ENCODE measurements at places on chromosomes 4 and X. TPM values are rescaled to one million over a fixed set of nuclear protein-coding genes. Genes with fewer than 3 reads are reported as not detected.

GRCh38 chr4:3317011-3317655 lies 24.3 kb downstream of the RGS12 start:
- DNase-seq = no peak

DNA sequence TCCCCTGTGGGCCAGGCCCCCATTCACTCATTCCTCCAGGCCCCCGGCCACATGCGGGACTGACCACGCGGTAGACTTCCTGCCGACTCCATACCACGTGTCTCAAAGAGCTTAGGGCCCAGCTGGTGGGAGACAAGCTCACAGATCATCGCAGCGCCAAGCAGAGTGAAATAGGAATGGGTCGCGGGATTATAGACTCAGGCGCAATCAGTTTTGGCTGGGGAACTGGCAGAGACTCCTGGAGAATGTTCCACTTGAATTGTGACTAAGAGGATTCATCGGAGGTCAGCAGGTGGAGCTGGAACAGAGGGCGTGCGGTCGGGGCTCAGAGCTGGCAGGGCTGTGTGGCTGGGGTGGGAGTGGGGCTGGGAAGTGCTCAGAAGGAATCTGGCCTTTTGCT lies 15.6 kb downstream of the ATP2B3 start:
- DNase-seq = no peak

GPM6B gene
- total RNA-seq = 9.5 TPM

RRAGB gene
- 15.7 TPM for total RNA-seq

DNA sequence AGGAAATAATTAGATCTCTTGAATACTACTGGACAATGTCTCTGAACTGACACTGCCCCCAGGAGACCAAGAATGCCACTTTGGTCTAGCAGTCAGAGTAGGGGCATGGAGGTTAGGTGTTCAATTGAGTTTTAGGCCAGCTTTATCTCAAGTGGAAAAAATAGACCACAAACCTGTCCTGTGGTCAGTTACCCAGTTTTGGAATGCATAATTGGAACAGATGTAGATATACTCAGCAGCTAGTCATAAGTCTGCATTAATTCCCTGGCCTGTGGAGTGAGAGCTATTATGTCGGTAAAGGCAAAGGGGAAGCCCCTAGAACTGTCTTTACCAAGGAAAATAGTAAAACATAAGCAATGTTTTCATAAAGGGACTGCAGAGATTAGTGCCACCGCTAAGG lies 587.7 kb downstream of the GLUD2 start:
- DNase-seq = no peak

DNA sequence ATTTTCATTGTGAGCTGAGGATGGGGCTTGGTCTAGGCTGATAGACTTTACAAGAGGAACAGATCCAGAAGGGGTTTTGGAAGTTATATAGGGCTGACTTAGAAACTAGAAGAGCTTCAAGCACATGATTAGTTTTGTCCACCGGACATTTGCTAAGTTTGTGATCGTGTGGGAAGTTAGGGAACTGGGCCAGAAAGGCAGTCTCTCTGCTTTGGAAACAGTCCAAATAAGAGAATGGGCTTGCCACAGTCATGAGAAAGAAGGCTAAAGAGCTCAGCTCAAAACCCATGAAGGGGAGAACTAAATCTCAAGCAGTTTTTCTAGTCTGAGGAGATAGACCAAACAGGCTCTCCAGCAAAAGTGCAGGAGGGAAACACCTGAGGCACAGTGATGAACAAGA lies 67.8 kb downstream of the ZNF674 start:
- no peak for DNase-seq

POF1B gene
- total RNA-seq = not detected

DNA sequence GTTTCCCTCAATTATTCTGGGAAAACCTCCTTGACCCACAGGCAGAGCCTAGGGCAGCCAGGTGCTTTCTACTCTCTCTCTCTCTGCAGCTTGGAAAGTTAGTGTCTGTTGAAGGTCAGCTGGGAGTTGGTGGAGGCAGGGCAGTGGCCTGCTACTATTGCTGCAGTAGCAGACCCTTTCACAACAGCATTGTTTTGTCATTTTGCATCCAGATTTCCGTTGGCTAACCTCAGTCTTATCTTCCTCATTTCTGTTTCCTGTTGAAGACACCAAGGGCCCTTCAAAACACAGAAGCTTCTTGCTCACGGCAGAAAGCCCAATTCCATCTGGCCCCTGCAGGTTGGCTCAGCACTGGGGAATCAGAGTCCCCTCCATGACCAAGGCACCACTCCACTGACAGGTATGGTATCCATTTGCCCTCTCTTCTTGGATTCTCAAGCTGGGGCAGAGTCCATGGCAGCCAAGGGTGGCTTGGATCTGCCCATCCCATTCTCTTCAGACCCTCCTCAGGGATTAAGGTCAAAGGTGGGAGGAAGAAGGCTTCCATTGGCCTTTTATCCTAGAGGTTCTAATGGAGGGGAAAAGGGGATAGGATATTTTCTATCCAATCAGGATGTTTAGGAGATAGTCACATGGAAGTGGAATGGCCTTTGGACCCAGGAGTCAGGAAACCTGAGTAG lies 24.6 kb downstream of the VSIG4 start:
- DNase-seq = no peak

MAGEB1 gene
- not detected for total RNA-seq
